IPS DF 6.9 (cell line): ENCODE measurements at places on chromosomes 2 and 18.

DNA sequence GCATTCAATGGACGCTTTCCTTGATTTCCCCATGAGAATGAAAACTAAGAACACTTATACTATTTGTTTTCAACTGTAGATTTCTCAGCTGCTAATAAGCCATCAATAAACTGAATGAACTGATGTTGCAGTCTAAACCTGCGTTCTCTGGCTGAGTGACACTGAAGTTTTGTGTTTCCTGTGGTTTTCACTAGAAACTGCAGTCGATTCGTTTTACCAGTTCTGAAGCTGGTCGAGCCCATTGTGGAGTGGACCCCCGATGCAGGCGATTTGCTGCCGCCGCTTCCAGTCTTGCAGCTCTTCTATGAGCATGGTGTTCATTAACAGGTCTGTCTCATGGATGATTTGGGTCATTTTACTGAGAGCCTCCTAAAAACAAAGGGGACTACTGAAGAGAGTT, 50.6 kb upstream of the STAT1 start:
- H3K27ac ChIP-seq = no peak overlapping the region
- DNase-seq = no peak
- H3K4me3 ChIP-seq = no peak overlapping the region
- H3K4me1 ChIP-seq = no peaks in the 10 kb centered on the region; the same call in 1 of the 2 replicates
- no peaks in the 10 kb centered on the region for H3K27me3 ChIP-seq
- H3K36me3 ChIP-seq = no peaks in the 10 kb centered on the region

- H3K27me3 ChIP-seq = no peaks in the 10 kb centered on the region
- H3K4me3 ChIP-seq = no peak overlapping the region
- no peak overlapping the region for H3K27ac ChIP-seq
- no peak for DNase-seq
- no peaks in the 10 kb centered on the region for H3K36me3 ChIP-seq
- no peaks in the 10 kb centered on the region for H3K4me1 ChIP-seq
Measured at GRCh38 chr2:4745056-4745991, 946.9 kb upstream of the SOX11 start.

GRCh38 chr2:29634916-29635315, 286.5 kb downstream of the ALK start:
- no peak overlapping the region for H3K27ac ChIP-seq
- H3K36me3 ChIP-seq = no peaks in the 10 kb centered on the region
- H3K27me3 ChIP-seq = no peaks in the 10 kb centered on the region

- DNase-seq = no peak
- no peak overlapping the region for H3K27ac ChIP-seq
- no peaks in the 10 kb centered on the region for H3K27me3 ChIP-seq
- no peak overlapping the region for H3K4me3 ChIP-seq
Measured at GRCh38 chr18:11081009-11081532, 68.3 kb downstream of the PIEZO2 start.

DNA sequence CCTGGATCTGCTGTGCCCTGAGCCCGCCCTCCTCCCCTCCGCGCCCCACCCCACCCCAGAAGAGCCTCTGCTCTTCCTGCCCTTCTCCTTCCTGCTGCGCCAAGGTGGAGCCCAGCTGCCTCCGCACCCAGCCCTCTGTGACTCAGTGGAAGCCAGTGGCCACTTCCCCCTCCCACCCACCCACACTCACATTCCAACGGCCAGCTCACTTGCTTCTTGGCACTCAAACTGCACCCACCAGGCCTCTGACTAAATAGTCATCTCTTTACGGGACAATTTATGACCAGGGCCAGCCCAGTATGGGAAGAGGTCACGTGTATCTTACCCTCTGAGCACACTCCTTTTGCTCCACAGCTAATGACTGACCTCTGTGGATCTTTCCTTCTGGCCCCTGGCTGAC, 150.4 kb upstream of the SLC1A4 start:
- no peak overlapping the region for H3K4me3 ChIP-seq
- 0 out of 2 replicates have a peak, but pooled peaks cover 2% of the 10 kb centered on the region for H3K4me1 ChIP-seq
- H3K27me3 ChIP-seq = no peaks in the 10 kb centered on the region

DNA sequence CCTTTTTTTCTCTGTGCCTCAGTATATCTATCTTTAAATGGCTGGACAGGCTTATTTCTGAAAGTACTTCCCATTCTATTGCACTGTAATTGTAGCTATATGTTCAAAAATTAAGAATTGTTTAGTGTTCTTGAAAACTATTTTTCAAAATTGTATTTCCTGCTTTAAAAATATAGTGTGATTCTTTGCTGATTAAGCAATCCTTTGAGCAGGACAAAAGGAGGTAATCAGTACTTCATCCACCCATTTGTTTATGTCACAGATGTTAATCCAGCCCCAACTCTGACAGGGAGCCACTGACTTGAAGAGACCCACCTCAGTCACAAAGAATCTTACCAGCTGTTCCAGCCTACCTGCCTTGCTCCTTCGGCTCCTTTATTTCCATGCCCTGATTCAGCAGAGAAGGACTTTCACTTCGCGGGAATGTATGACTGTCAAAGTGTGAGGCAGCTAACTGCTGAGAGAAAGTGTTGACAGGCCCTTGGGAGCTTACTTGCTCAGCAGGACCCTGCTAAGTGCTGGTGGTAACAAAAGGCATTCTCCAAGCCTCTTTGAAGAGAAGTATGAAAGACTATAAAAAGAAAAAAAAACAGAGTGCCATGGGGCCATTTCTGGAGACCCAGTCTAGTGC, 393.3 kb upstream of the CYRIA start:
- peaks cover 2% of the 10 kb centered on the region; the same call in 1 of the 2 replicates for H3K4me1 ChIP-seq
- no peaks in the 10 kb centered on the region for H3K27me3 ChIP-seq
- DNase-seq = no peak
- no peak overlapping the region for H3K27ac ChIP-seq
- no peaks in the 10 kb centered on the region for H3K36me3 ChIP-seq

- H3K36me3 ChIP-seq = no peaks in the 10 kb centered on the region
- no peak overlapping the region for H3K4me3 ChIP-seq
- H3K27me3 ChIP-seq = no peaks in the 10 kb centered on the region
- DNase-seq = no peak
- H3K27ac ChIP-seq = no peak overlapping the region
Measured at GRCh38 chr2:1282552-1282951, 130.7 kb upstream of the TPO start.

GRCh38 chr2:105399207-105399861, 483 bp upstream of the FHL2 start:
- no peak overlapping the region for H3K27ac ChIP-seq
- H3K4me1 ChIP-seq = peaks cover 2% of the 10 kb centered on the region; the same call in 1 of the 2 replicates
- DNase-seq = no peak
- H3K27me3 ChIP-seq = no peaks in the 10 kb centered on the region; the same call in 1 of the 2 replicates
- no peaks in the 10 kb centered on the region for H3K36me3 ChIP-seq
- peak overlapping the region; percentile 22; the same call in 1 of the 2 replicates for H3K4me3 ChIP-seq

DNA sequence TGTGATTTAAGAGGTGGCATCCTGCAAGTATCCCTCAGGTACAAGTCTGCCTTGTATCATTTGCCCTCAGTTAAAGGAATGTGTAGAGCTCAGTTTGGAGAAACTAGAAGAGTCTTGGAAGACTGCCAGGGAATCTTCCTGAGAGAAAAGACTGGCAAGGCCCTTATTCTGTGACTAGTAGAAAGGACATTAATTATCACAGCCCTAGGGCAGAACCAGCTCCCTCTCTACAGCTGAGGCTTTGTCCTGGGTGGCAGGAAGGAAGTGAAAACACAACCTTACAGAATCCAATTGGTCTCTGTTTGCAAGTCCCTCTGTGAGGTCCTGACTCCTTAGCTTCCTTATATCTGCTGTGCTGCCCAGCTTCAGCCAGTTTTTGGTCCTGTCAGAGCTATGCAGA, 385.9 kb upstream of the CYRIA start:
- no peaks in the 10 kb centered on the region for H3K27me3 ChIP-seq
- H3K4me1 ChIP-seq = peaks cover 2% of the 10 kb centered on the region; the same call in 1 of the 2 replicates
- no peak for DNase-seq
- no peak overlapping the region for H3K27ac ChIP-seq

DNA sequence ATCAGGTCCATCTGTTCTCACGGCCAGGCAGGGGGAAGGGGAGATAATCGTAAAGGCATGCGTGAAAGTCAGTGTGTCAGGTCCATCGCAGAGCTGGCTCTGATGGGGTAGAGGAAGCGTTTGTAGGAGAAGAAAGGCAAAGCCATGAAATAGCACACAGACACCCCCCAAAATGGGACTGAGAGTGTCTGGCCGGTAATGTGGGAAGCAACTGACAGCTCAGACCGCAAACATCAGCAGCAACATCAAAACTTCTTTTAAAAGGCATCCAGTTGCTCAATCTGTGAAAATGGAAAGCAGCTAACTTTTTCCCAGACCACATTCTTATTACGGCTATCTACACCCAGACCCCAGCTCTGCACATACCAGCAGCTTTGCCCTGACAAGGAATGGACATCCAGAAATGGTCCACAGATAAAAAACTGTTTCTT, 232.6 kb downstream of the EN1 start:
- H3K36me3 ChIP-seq = no peaks in the 10 kb centered on the region
- H3K4me1 ChIP-seq = no peaks in the 10 kb centered on the region
- DNase-seq = no peak
- no peaks in the 10 kb centered on the region for H3K27me3 ChIP-seq

- no peaks in the 10 kb centered on the region for H3K36me3 ChIP-seq
- DNase-seq = no peak
- no peak overlapping the region for H3K27ac ChIP-seq
- no peak overlapping the region for H3K4me3 ChIP-seq
- H3K4me1 ChIP-seq = no peaks in the 10 kb centered on the region
- no peaks in the 10 kb centered on the region for H3K27me3 ChIP-seq
Measured at GRCh38 chr2:202311823-202312388, 46.3 kb downstream of the NOP58 start.

- no peak overlapping the region for H3K4me3 ChIP-seq
- H3K27ac ChIP-seq = no peak overlapping the region
- H3K27me3 ChIP-seq = no peaks in the 10 kb centered on the region
- no peaks in the 10 kb centered on the region for H3K36me3 ChIP-seq
Measured at GRCh38 chr2:2252179-2252578, 78.9 kb downstream of the MYT1L start.

GRCh38 chr2:212958757-212959295, 192.6 kb downstream of the IKZF2 start:
- no peaks in the 10 kb centered on the region for H3K27me3 ChIP-seq
- no peak for DNase-seq
- no peak overlapping the region for H3K4me3 ChIP-seq

DNA sequence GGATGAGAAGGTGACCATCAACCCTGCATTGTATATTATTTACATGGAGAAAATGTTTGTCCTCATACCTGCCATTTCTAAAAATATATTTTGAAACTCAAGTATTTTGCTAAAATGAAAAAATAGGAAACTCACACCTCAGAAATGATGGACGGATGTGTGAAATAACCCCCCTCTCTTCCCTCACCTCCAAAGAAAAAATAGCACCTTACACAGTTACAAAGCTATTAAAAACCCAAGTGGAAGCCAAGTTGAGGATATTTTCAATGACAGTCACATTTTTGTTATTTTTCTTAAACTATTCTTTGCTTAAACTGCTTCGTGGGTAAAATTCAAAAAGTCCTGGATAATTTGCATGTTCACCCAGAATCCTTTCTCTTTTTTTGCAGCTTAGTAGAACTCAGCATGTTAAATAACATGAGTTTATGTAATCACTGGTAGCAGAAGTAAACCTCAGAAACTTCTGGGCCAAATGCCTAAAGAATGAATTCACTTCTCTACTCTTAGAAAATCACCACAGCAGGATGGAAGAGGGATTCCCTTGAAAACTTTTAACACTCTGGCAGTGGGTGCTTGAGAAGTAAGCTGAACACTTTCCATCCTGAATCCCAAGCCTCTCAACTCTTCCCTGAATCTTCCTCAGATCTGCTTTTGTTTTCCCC, 768 bp downstream of the DSC1 start:
- H3K36me3 ChIP-seq = no peaks in the 10 kb centered on the region
- no peak for DNase-seq
- no peak overlapping the region for H3K27ac ChIP-seq

DNA sequence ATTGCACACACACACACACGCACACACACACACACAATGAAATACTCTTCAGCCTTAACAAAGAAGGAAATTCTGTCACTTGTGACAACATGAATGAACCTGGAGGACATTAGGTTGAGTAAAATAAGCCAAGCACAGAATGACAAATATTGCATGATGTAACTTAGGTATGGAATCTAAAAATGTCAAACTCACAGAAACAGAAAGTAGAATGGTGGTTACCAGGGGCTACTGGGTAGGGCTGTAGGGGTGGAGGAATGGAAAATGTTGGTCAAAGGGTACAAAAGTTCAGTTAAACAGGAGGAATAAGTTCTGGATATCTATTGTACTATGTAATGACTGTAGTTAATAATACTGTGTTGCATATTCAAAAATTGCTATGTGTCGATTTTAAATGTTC, 29.5 kb downstream of the SCN2A start:
- H3K27me3 ChIP-seq = no peaks in the 10 kb centered on the region
- no peaks in the 10 kb centered on the region for H3K4me1 ChIP-seq
- DNase-seq = no peak
- no peak overlapping the region for H3K4me3 ChIP-seq
- H3K36me3 ChIP-seq = no peaks in the 10 kb centered on the region

DNA sequence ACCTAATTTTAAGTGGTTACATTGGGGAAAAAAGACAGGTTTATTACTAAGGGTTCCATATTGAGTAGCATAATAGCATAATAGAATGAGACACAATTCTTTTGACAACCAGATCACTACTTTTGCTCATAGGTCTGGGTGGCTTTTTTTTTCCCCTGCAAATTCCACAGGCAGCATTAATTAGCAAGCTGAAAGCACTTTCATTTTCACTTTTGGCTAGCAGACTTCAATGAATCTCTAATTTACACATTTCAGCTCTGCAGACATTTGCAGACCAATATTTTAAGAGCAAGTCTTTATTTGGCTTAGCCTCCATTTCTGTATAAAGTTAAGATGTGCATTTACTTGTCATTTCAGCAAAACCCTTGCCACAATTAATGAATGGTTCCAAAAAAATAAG, 185.5 kb downstream of the NOL4 start:
- no peak overlapping the region for H3K4me3 ChIP-seq
- no peaks in the 10 kb centered on the region for H3K27me3 ChIP-seq
- no peak overlapping the region for H3K27ac ChIP-seq
- DNase-seq = no peak
- no peaks in the 10 kb centered on the region; the same call in 1 of the 2 replicates for H3K4me1 ChIP-seq

GRCh38 chr2:11540148-11540995, 6.5 kb downstream of the GREB1 start:
- H3K4me3 ChIP-seq = no peak overlapping the region
- H3K27ac ChIP-seq = no peak overlapping the region
- peaks cover 22% of the 10 kb centered on the region for H3K4me1 ChIP-seq
- no peaks in the 10 kb centered on the region for H3K27me3 ChIP-seq
- no peak for DNase-seq

DNA sequence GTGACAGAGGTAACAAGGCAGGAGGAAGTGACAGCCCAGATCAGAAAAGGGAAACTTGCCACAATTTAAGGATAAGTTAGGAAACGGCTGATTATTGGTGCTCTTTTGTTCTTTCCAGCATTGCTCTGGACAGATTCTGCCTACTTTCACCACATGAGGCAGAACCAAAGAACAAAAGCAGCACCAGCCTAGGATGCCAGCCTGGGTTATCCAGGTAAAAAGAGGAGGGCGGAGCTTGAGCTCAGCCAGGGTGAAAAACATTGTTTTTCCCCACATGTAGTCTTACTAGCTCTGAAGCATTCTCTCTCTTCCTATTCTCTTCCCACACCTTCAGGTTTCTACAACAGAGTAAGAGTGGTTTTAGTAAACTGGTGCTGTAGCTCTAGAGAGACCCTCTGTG, 300.5 kb downstream of the TMX3 start:
- no peaks in the 10 kb centered on the region for H3K36me3 ChIP-seq
- DNase-seq = no peak
- no peak overlapping the region for H3K27ac ChIP-seq
- H3K4me1 ChIP-seq = no peaks in the 10 kb centered on the region
